ENCODE measurements at places on chromosomes 7 and 10.

- no peak for DNase-seq
Observed at GRCh38 chr7:30682212-30683083, at the start of gene CRHR2. CRHR2 (minus strand) TSS chr7:30682456; CDS start chr7:30682280, 176 bp downstream.

- DNase-seq, result peak; percentile 97
Observed at GRCh38 chr7:45073786-45074527, 14.8 kb downstream of the NACAD start.

- DNase-seq, result no peak
Observed at GRCh38 chr10:70742537-70743429, 42.4 kb downstream of the TBATA start.

DNA sequence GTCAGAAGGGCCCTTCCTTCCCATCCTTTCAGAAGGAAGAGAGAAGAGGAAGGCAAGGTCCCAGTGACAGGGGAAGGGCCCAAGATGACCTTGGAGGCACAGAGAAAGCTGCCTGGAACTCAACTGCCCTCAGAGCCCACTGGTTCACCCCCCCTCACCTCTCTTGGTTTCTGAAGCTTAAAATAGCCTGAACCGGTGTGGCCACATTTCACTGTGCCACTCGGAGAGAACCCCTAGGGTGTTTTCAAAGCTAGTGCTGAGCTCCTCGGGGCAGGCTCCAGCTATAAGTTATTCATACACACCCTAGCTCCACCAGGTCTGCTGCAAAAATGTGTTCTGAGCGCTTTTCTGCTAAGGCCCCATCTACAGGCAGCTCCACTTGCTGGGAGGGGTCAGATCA is 60.9 kb upstream of the ADRB1 start:
- DNase-seq, result no peak
